SK-MEL-5 (cell line): ENCODE measurements at places on chromosomes 16 and 17. TPM values are rescaled to one million over a fixed set of nuclear protein-coding genes. Genes with fewer than 3 reads are reported as not detected.

MMP2 gene
- total RNA-seq, result 1.7 and 2.2 TPM in 2 replicates

CX3CL1 gene
- 5.0 and 5.2 TPM in 2 replicates for total RNA-seq

MFAP4 gene
- total RNA-seq, result not detected in 2 replicates

CD300A gene
- not detected in 2 replicates for total RNA-seq

MT4 gene
- not detected in 2 replicates for total RNA-seq

CTRB1 gene
- not detected in 2 replicates for total RNA-seq

TP53 gene
- 14.1 and 15.4 TPM in 2 replicates for total RNA-seq

ST6GALNAC1 gene
- total RNA-seq, result 0.79 and 1.7 TPM in 2 replicates

NPIPA5 gene
- 0.32 and 0.93 TPM in 2 replicates for total RNA-seq

MYL4 gene
- total RNA-seq, result not detected in 2 replicates

CDT1 gene
- total RNA-seq, result 13.8 and 17.4 TPM in 2 replicates

FAM20A gene
- total RNA-seq, result 0.21 TPM in 1 of 2 replicates, not detected in the other

MYH1 gene
- not detected in 2 replicates for total RNA-seq

CNTNAP1 gene
- total RNA-seq, result 2.5 and 4.6 TPM in 2 replicates

ZG16 gene
- total RNA-seq, result not detected in 2 replicates

HBM gene
- total RNA-seq, result not detected in 2 replicates

LAT gene
- total RNA-seq, result 0.24 and 0.77 TPM in 2 replicates

SLC52A1 gene
- not detected in 2 replicates for total RNA-seq

USP43 gene
- 0.29 and 0.63 TPM in 2 replicates for total RNA-seq

TEKT5 gene
- total RNA-seq, result 1.4 TPM in 1 of 2 replicates, not detected in the other

METRN gene
- total RNA-seq, result 133 and 138 TPM in 2 replicates

TNP2 gene
- total RNA-seq, result not detected in 2 replicates

LRRC46 gene
- not detected in 2 replicates for total RNA-seq

SPNS3 gene
- total RNA-seq, result not detected in 2 replicates

ATAD5 gene
- total RNA-seq, result 3.6 and 4.9 TPM in 2 replicates

CPNE7 gene
- total RNA-seq, result 0.58 TPM in 1 of 2 replicates, not detected in the other

RBL2 gene
- 33.8 and 36.4 TPM in 2 replicates for total RNA-seq

ALDH3A2 gene
- total RNA-seq, result 45.2 and 46.3 TPM in 2 replicates

CDH16 gene
- not detected in 2 replicates for total RNA-seq

GRAP gene
- 0.48 TPM in 1 of 2 replicates, not detected in the other for total RNA-seq

CYBC1 gene
- 27.3 and 30.3 TPM in 2 replicates for total RNA-seq

TERB1 gene
- total RNA-seq, result not detected in 2 replicates

OR1A1 gene
- not detected in 2 replicates for total RNA-seq

PRPSAP2 gene
- 61.4 and 63.6 TPM in 2 replicates for total RNA-seq

CCDC78 gene
- 17.7 and 18.1 TPM in 2 replicates for total RNA-seq

QPRT gene
- total RNA-seq, result 41.1 and 46.0 TPM in 2 replicates

MARVELD3 gene
- 0.08 TPM in 1 of 2 replicates, not detected in the other for total RNA-seq

CASKIN2 gene
- total RNA-seq, result 3.5 and 5.8 TPM in 2 replicates

PDIA2 gene
- total RNA-seq, result 0.08 and 0.34 TPM in 2 replicates

SALL1 gene
- total RNA-seq, result 0.08 TPM in 1 of 2 replicates, not detected in the other

SPNS2 gene
- 0.51 and 0.66 TPM in 2 replicates for total RNA-seq

PMP22 gene
- 53.5 and 54.9 TPM in 2 replicates for total RNA-seq

KRT12 gene
- total RNA-seq, result 0.59 and 0.82 TPM in 2 replicates

PNMT gene
- total RNA-seq, result not detected in 2 replicates

KRTAP1-5 gene
- not detected in 2 replicates for total RNA-seq

PAGR1 gene
- total RNA-seq, result 19.8 and 21.1 TPM in 2 replicates

ANKS4B gene
- total RNA-seq, result not detected in 2 replicates

PMFBP1 gene
- total RNA-seq, result 0.29 TPM in 1 of 2 replicates, not detected in the other

CNTROB gene
- total RNA-seq, result 11.9 and 17.3 TPM in 2 replicates

UBALD1 gene
- total RNA-seq, result 13.1 and 14.5 TPM in 2 replicates

EVPLL gene
- total RNA-seq, result not detected in 2 replicates

SLFN14 gene
- not detected in 2 replicates for total RNA-seq

NPW gene
- 0.55 TPM in 1 of 2 replicates, not detected in the other for total RNA-seq

DRC7 gene
- total RNA-seq, result not detected in 2 replicates

RNF157 gene
- 28.1 and 33.9 TPM in 2 replicates for total RNA-seq

USB1 gene
- total RNA-seq, result 8.8 and 10.2 TPM in 2 replicates

NPTX1 gene
- 0.18 and 0.29 TPM in 2 replicates for total RNA-seq
